Thoracic aorta (tissue), 2 donors: ENCODE measurements at places on chromosomes 2 and 18.

DNA sequence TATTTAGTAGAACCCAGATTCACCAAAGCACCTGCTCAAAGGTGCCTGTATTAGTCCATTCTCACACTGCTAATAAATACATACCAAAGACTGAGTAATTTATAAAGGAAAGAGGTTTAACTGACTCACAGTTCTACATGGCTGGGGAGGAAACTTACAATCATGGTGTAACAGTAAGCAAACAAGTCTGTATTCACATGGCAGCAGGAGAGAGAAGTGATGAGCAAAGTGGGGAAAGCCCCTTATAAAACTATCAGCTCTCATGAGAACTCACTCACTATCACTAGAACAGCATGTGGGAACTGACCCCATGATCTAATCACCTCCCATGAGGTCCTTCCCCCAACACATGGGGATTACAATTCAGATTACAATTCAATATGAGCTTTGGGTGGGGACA lies 28.0 kb upstream of the DDX18 start:
- no peak for DNase-seq

DNA sequence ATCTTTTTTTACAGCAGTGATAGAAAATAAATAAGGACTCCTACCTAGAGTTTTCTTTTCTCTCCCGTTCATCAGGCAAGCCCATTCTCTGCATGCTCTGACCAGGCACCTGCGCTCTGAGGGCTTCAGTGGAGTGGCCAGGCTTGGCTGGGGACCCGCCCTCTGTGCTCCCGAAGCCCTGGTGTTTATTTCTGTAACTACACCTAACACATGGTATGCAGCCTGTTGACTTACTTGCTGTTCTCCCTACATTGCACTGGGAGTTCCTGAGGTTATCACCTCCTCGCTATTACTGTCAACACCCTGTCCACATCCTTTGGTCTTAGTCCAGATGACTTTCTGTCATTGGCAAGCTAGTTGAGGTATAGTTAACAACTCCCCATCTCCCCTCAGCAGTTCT lies 317.7 kb downstream of the LPIN1 start:
- DNase-seq, result no peak

DNA sequence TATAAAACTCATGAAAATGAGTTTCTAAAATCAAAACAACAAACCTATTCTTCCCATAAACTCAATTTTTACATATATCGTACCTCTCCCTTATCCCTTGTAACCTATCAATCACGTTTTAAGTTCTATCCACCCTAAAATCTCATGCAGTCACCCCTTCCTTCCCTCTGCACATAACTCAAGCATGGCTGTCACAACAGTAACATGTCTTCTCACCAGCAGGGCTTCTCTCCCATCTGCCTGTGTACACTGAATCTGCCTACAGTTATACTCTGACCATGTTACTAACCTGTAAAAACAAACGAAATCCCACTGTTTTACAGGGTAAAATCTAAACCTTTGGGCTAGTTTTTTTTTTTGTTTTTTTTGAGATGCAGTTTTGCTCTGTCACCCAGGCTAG lies 68.2 kb downstream of the MAP4K3 start:
- DNase-seq, result no peak

GRCh38 chr2:220053919-220054318 lies 426.5 kb downstream of the SLC4A3 start:
- DNase-seq, result no peak

DNA sequence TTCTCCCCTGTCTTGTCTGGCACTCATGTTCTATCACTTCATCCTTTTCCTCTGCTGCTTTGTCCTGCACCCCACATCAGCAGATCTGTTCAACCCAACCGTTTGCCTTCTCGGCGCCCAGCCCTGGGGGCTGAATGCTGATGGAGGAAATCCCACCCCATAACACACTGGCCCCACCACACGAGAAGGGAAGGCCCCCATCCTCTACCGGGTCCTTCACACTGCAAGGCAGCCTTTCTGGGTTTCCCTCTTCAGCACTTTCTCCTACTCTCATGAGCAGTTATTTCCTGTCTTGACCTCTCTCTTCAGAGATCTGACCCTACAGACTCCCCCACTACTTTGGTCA lies 227.4 kb downstream of the ATAD2B start:
- no peak for DNase-seq

DNA sequence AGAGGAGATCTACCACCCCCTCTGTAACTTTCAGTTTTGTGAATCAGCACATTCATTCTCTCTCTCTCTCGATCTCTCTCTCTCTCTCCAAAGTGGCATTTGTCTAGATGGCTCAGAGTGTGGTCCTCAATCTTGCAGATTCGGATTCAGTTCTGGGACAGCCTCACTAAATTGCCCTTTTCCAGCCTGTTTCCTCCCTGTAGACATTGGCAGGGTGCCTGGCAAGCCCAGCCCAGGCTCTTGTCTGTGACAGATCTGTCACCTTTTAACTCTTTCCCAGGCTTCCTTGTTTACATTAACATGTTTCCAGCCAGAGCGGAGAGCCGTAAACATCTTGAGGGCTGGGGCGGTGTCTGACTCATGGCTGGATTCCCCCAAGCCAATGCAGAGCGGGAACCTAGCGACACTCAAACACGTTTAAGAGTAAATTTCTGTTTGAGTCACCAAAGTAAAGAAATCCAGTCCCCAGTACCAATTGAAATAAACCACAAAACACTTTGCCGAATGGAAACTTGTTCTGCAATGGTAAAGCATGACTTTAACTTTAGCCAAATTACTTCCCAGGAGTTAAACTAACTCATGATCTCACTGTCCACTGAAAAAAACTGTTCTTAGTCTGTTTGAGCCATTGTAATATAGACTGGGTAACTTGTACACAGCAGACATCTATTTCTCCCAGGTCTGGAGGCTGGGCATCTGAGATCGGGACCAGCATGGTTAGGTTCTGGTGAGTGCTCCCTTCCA lies 6.6 kb upstream of the CYP27C1 start:
- DNase-seq, result no peak
